ENCODE measurements at places on chromosomes 5 and 9.

DNA sequence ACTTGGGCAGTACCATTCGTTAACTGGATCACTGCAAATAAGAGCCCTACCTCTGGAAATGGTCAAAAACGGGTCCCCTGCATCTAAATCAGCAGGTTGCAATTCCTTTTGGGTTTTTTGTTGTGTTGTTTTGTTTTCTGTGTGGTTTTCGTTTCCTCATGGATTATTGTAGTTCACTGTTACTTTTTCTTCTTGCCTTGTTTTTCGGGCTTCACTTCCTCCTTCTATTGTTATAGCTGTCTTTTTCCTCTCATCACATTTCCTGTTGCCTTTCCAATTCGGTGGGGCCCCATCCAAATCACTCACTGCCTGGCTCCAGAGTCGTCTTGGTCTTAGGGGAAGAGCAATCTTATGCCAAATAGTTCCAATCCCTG is 8.7 kb upstream of the SSBP2 start:
- DNase-seq = no peak

- peak; percentile 99 for DNase-seq
Measured at GRCh38 chr9:16705111-16705604, 165.3 kb downstream of the BNC2 start.

DNA sequence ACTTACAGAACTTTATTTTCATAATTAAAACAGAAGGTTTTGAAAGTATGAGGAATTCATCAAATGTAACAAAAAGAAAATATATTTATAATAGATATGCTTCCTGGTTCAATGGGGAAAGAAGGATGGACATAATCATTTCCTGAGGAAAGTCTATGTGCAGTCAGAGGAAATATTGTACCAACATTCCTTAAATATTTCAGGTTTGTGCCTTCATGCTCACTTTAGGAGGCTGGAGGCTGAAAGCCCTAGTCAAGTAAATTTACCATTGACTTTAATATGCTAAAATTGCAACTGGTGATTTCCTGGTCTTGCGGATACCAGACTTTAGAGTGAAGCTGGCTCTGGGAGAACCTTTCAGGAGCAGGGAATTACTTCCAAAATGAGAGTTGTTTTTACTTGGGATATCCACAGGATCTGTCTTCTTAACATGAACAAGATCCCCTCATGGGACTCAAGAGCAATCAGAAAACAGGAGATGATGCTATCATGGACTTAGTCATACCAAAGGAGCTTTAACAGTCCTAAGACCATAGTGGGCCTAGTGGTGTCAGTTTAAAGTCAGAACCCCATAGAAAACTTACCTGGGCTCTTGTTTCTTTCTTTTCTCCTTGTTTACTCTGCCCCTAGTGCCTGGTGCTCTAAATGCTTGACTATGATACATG is 762.8 kb upstream of the GRAMD2B start:
- no peak for DNase-seq

- peak; percentile 34 for DNase-seq
Measured at GRCh38 chr9:121863955-121864354, 212.5 kb downstream of the DAB2IP start.

- DNase-seq = no peak
Measured at GRCh38 chr5:175124251-175124813, 319.6 kb downstream of the DRD1 start.

DNA sequence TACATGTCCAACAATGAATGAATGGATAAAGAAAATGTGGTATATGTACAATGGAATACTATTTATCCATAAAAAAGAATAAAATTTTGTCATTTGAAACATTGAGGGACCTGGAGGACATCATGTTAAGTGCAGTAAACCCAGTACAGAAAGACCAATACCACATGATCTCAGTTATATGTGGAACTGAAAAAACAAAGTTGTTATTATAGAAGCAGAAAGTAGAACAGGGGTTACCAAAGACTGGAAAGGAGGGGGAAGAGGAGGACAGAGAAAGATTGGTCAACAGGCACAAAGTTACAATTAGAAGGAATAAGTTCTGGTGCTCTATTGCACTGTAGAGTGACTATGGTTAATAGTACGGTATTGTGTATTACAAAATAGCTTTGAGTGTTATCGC is 233.8 kb downstream of the SEMA6A start:
- no peak for DNase-seq

DNA sequence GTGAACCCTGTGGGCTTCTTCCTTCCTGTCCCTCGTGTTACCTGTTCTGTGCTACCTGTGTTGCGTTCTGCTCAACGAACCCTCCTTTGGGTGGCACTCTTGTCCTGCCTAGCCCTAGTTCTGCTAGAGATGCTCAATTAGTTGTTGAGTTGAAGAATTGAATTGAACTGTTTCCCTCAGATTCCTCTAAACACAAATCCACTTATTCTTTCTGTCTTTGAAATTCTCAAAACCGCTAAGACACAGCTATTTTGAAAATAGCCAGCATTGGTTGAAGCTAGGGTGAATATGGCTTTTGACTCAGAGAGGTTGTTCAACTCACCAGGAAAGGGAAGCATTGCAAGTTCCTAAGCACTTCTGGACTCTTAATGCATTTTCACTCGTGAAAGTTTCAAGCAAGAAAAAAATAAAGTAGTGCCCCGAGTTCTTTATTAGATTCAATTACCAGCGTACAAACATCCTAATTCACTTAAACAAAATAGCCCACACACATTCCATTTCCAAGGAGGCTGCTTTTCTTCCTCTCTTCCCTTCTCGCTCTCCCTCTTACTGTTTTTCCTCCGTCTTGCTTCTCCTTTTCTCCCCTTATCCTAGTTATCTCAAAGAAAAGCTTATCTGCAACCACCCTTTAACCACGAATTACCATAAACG is 642 bp upstream of the ITGA1 start:
- DNase-seq = no peak
